ENCODE measurements at places on chromosomes 7 and 10.

DNA sequence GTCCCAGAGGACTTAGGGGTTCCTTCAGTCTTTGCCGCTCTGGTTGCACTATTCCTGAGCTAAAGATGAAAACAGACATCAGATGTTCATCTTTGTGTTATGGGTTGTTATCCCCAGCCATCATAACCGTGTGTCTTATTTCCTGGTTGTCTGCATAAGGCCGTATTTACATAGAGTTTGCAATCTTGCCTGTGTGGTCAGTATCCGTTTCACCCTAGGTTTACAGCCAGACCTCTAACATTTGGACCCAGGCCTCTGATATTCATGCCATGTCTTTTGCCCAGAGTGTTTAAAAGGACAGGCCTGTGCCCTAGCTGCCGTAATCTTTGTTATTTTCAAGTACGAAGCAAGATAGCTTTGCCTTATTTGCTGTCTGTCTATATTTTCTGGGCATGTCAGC is 26.6 kb downstream of the LRRC4 start:
- no peak for DNase-seq

GRCh38 chr10:70912556-70912955 is 24.2 kb upstream of the PCBD1 start:
- no peak for DNase-seq

- no peak for DNase-seq
Measured at GRCh38 chr7:116159711-116160110, 50.6 kb upstream of the TES start.

DNA sequence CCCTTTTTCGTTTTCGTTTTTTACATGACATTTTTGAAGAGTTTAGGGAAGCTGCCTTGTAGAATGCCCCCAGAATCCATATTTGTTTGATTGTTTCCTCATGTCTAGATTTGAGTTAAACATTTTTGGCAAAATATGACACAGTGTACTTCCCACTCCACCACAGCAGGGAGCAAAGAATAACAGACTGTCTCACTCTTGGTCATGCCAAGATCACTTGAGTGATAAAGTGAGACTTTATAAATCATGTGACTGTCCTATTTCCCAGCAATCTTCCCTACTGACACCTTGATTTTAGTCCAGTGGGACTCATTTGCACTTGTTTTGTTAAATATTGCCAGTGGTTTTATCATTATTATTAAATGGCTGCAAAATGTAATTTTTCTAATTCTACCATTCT is 44.4 kb upstream of the USP6NL start:
- DNase-seq: no peak

GRCh38 chr7:98548370-98548769 is 68.7 kb upstream of the NPTX2 start:
- DNase-seq: no peak

GRCh38 chr7:105224884-105225651 is 163.7 kb downstream of the SRPK2 start:
- no peak for DNase-seq

- no peak for DNase-seq
Measured at GRCh38 chr7:24778543-24779282, 21.4 kb upstream of the GSDME start.

DNA sequence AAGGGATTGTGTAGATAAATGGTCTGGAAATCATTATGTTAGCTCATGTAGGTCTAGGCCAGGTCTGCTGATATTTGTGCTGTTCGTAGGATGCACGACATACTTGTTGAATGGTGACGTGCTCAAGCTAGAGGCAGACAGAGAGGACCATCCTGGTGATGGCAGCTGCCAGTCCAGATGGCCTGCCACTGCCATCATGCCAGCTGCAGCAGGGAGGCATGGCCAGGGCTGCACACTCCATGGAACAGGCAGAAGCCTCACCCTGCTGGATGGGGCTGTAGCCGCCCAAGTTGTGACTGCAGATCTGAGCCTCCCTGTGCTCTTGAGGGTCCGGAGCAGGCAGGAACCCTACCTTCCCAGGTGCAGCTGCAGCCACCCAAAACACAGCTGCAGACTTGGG is 80.3 kb downstream of the SPDYE5 start:
- DNase-seq: no peak

DNA sequence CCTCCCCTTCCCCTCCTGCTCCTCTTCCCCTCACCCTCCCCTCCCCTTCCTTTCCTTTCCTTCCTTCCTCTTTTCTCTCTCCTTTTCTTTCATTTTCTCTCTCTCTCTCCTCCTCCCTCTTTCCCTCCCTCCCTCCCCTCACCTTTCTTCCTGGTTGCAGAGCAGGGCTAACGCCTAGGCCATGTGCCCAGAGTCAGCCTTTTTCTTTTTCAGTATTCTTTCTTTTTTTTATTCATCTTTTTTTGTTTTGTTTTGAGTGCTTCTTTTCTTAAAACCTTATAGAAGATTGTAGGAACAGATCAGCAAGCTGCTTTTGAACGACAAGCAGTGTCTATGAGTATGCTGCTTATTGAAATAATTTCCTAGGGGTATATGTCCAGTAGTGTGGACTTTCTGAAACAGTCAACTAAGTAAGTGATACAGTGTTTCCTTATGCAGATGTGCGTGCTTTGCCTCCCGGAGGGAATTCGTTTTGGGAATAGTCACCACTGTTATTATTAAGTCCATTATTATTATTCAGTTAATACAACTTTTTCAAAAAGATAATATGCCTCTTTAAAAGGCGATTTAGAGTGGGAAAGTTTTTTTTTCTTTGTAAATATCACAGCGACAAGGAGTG is 219.2 kb downstream of the CAMK1D start:
- DNase-seq: no peak

GRCh38 chr7:151514461-151515275 is 5.0 kb downstream of the RHEB start:
- no peak for DNase-seq

DNA sequence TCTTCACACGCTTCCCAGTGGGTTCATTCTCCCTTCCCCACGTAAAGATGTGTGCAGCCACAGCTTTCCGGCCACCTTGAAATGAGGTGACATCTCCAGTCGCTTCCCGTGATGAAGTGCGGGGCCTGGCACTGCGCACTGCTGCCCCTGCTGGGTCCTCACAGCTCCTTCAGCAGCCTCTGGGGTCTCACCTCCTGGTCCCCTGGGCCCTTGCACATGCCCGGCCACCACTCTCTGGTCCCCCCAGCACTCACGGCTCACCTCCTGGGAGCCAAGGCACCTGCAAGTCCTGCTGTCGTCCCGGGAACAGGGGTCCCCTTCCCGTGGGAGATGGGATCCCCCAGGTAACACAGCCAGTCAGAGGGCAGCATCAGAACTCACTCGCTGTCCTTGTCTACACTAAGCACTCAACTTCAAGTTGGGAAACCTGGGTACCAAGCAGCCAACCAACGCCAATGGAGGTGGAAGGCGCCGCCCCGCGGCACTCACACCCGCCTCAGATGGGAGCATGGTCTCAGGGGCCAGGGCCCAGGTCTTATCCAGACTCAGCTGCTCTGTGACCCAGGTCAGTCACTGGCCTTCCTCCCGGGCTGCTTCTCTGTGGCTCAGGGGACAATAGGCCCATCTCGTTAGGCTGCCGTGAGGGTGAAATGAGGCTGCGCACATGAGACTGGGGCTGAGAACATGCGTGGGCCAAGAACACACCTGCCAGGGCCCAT is 176.2 kb downstream of the PTPRN2 start:
- DNase-seq: no peak

DNA sequence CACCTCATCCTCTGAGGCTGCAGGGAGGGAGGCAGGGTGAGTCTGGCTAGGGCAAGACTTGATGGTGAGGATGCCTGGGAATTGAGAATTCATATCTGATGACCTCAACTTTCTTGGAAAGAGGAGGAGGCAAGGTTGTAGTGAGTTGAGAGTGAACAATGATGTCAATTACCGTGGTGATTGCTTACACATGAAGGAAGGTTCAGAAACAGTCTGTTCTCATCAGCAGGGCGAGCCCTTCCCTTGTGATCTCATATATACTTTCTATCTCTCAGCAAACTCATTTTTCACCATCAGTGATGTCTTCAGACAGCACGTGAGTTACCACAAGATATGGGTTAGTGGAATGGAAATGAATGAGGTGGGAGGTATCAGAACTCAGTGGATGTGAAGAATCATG is 20.1 kb upstream of the COL13A1 start:
- DNase-seq: no peak

GRCh38 chr10:70115948-70116682 is 16.5 kb downstream of the AIFM2 start:
- DNase-seq: peak; percentile 38

DNA sequence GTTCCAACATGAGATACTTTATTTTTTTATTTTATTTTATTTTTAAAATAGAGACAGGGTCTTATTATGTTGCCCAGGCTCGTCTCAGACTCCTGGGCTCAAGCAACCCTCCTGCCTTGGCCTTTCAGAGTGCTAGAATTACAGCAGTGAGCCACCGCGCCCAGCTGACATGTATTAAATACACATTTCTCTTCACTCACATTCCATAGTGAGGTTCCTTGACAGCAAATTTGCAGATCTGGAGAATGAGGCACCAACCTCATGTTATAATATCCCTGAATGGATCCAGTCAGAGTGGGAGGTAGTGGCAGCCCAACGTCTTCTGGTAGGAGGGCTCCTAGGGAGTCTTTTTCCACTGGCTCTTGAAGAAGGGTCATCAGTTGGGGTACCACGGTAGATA is 46.1 kb downstream of the OGDH start:
- DNase-seq: no peak

- DNase-seq: no peak
Measured at GRCh38 chr7:123657304-123657685, 1.6 kb downstream of the LMOD2 start.

DNA sequence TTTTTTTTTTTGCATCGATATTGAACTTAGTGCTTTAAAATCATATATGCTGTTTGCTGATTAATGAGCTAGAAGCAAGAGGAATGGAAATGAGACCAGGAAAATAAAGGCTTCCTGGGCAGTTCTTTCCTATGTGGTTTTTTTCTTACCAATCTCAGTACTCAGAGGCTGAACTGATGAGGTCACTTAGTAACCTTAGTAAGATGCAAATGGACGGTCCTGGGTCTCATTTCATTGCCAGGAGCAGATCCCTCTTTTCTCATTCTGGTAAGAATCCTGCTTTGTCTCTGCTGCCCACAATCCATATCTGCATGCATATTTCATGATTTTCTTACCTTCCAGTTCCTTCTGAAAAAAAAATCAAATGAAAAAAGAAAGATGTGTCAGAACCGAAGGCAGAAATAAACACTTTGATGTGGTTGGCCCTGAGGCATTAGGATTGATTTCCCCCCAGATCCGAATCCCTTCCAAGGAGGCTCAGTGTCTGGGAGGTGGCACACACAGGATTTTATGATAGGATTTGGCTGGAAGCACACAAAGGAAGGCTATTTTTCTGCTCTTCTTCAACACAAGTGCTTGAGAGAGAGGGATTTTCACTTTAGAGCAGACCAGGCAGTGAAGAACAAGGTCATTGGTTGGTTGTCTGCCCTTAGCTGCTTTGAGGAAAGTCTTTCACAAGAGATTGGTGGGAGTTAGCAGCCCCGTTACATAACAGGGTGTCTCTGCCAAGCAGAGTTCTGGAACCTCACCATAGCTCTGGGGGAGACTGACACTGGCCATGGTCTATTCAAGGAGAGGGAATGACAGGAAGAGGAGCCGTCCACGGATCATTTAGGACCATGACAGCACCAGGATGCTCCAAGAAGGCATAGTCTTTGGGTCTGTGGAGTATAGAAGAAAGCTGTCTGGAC is 150.0 kb downstream of the CAMK1D start:
- no peak for DNase-seq
